ENCODE measurements at places on chromosomes 2 and 18. TPM values are rescaled to one million over a fixed set of nuclear protein-coding genes. Genes with fewer than 3 reads are reported as not detected.

DNA sequence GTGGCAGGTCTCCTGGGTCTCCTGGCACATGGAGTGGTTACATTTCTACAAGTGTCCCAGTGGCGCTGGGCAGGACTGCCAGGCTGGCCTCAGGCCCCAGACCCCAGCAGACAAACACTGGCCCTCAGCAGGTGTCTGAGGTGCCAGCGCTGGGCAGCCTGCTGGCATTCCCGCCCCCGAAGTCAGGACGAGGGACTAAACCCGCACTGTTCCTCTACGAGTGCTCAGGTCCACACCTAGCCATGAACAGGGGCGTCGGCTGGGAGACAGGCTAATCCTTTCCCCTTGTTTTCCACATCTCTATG is 12.8 kb downstream of the SNED1 start:
- DNase-seq = no peak

SLC5A7 gene
- total RNA-seq = 0.05 TPM

- no peak for DNase-seq
Observed at GRCh38 chr2:140067661-140068060, 1287.5 kb upstream of the NXPH2 start.

DNA sequence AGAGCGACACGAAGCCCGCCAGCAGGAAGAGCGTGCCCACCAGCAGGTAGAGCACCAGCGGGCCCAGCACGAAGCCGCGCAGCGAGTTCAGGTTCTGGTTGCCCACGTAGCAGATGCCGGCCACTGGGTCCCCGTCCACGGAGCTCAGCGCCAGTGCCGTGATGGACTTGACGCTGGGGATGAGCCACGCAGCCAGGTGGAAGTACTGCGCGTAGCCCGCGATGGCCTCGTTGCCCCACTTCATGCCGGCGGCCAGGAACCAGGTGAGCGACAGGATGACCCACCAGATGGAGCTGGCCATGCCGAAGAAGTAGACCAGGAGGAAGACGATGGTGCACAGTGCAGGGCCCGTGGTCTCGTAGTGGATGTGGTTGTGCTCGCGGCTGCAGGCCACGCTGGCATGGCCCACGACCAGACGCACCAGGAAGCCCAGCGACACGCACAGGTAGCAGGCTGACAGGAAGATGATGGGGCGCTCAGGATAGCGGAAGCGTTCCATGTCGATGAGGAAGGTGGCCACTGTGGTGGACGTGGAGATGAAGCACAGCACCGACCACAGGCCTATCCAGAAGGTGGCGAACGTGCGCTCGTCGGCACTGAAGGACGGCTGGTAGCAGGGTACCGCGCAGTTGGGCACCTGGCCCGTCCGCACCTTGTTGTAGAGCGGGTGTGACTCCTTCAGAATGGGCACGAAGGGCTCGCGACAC is 2.1 kb downstream of the FZD5 start:
- DNase-seq = no peak

- DNase-seq = no peak
Observed at GRCh38 chr18:59704146-59704545, 6.9 kb upstream of the CCBE1 start.

DNA sequence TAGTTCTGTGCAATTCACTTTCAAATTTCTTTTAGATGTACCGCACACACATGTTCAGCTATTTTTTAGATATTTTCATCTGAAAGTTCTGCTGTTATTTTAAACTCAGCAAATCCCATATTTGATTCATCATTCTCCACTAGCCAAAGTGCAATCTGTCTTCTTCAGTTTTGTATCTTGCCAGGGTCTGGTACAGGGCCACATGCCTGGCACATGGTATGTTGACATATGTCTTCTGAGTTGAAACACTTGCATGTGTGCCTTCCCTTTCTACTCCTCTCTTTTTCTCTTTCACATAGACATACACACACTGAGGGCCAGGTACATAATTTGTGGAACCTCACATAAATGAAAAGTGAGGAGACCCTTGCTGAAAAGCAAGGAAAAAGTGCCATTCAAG is 25.7 kb upstream of the SESTD1 start:
- DNase-seq = no peak

- no peak for DNase-seq
Observed at GRCh38 chr2:204026294-204026693, 89.7 kb downstream of the ICOS start.

DNA sequence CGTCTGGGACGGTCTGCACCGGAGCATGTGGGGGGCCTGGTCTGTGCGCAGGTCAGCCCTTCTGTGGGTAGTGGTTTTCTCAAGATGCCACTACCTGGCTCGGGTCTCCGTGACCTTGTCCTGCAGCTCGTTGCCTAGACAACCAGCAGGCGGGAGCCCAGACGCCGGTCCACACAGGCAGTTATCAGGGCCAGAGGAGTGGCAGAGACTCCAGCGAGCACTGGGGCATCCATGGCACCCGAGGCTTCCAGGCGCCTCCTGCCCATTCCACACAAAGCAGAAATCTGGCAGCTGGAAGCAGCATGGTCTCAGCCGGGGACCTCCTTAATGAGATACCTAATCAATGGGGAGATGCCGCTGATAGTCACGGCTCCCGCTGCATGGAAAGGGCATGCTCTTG is 156.1 kb downstream of the FAM210A start:
- no peak for DNase-seq
